SHP77 treated with DMSO at 0.1 percent for 48 hours (cell line): ENCODE measurements at places on chromosomes 5 and 9.

DNA sequence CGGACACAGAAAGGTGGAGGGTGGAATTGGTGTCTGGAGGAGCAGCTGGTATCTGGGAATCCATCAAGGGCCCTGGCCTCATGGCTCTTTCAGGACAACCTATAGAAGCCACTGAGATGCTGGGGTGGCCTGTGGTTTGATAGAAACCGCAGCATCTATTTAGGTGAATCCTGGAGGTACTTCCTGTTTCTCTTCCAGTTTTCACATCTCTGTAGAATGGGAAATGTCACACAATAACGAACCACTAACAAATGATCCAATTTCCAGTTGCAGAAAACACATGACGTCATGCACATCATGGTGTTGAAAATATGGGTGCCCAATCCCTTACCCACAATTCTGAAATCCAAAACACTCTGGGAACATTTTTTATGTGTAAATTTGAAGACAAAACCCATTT, 52.2 kb downstream of the ROPN1L start:
- DNase-seq, result no peak

DNA sequence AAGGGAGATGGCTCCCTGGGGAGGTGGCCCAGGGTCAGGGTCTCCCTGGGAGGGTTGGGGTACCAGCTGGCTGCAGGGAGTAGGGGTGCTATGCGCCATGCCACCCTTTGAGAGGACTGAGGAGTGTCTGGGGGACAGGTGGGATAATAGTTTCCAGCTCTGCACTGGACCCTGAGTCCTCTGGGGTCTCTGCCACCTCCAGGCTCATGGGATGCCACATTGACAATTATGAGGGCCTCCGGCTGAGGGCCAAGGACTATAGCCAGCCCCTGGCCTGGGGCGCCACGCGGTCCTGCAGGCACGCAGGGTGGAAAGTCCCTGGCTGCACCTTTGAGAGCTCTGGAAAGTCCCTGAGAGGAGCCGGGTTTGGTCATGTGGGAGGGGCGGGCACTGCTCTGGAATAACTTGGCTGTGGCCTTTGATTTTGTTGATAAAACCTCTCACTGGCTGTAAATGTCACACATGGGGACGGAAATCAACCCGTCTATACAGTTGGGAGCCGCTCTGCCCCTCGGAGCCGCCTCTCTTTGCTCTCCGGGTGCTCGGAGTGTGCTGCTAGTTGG, 16.0 kb downstream of the TRAF2 start:
- peak; percentile 35 for DNase-seq

DNA sequence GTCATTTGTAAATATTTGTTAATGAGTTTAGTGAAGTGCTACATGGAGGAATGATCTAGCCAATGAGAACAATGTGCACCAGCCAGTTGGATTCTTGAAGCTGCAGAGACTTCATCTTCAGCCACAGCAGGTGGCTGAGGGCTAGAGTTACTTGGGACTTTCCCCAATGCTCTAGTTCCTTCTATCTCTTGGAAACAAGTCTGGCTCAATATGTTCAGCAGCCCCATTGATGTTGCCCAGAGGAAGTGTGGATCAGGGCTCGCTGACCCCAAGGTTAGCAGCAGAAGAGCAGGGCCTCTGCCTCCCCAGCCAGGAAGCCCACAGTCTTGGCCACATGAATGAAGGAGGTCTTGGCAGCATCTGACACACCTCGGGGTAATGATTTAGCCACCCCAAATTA, 117.5 kb downstream of the SLC1A3 start:
- no peak for DNase-seq

GRCh38 chr5:34685485-34686165, 29.5 kb downstream of the RAI14 start:
- no peak for DNase-seq

DNA sequence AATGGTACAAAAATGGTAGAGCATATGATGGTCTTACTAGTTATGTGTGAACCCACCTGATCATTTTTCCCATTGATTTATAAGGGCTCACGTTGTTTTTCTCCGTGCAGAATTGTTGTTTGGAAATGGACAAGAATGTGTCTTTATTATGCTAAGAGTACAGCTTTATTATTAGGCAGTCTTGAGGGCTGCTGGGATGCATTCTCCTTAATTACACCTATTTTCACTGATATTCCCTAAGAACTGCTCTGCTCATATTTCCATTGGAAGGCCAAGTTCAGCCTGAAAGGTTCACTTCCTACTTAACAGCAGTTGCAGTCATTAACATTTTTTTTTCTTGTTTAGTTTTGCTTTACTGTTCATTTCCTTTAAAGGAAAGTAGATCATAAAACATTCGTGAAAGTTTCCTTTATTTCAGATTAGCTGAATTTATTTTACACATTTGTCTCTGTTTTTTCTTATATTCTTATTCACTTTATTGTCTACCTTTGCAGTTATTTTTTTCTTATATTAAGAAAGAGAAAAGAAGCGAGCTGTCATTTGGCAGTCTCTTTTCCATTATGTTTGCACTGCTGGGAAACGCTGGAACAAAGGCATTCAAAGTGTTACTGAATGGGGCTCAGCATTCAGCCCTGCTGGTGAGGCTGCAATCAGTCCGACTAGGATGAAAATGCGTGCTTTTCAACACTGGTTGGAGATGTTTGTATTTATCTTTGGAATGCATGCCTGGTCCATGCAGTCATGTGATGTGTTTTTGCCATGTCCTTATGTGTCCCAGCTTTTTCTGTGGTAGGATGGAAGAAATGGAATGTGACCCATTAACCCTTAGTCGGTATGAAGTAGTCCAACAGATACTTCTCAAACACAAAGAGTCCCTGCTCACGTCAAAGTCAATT, 602.7 kb upstream of the ZNF608 start:
- DNase-seq, result no peak

DNA sequence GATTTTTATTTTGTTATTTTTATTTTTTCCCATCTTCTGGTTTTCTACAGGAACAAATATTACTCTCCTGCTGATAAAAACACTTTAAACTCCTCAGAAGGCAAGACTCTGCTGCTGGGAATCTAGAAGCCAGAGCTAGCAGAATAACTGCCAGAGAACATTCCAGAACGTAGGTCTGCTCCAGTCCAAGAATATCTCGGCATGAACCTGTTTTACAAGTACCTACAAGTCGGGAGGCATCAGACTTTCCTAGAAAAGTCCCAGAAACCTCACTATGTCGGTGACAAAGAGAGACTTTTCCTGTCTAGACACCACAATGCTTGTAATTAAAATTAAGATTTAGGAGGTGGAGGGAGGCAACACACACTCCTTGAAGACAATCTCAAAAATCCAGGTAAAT, 41.4 kb downstream of the FABP6 start:
- DNase-seq, result no peak

- no peak for DNase-seq
Observed at GRCh38 chr5:81980160-81980559, 8.3 kb downstream of the ATG10 start.

GRCh38 chr9:107316795-107317661, 33.9 kb downstream of the RAD23B start:
- DNase-seq, result no peak

DNA sequence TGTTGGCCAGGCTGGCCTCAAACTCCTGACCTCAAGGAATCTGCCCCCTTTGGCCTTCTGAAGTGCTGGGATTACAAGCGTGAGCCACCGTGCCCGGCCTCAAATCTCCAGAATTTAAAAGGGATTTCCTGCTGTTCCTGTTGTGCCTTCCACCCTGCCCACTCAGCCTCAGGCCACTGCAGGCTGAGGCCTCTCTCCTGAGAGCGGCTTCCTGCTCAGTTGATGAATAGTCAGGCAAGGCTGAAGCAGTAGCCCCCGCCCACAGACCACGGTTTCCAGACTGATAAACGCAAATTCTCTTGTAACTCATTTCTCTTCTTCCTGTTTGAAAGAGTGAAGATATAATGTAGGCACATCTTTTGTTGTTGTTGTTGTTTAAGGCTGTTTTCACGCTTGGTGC, 127.0 kb upstream of the PLCXD3 start:
- no peak for DNase-seq

DNA sequence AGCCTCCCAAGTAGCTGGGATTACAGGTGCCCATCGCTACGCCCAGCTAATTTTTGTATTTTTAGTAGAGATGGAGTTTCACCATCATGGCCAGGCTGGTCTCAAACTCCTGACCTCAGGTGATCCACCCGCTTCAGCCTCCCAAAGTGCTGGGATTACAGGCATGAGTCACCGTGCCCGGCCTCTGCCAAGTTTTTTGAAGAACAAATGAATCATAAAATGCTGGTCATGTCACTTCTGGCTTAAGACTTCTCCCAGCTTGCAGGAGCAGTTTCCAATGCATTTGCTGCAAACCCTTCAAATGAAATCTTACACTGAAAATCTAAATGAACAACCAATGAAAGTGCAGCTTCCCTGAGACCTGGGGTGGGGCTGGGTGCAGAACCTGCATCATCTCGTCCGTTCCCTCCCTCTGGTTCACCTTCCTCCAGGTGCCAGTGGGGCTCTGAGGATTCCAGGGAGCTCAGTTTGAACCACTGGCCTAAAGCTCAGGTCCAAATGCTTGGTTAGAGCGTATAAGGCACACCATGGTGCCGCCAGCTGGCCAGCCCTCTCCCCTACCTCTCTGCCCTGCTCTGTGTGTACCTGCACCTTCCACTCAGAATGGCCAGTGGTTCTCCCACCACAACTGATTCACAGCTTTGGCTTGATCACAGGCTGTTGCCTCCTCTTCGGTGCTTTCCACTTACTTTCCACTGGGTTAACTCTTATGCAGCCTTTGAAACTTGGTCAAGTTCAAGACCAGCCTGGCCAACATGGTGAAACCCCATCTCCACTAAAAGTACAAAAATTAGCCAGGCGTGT, 39.8 kb upstream of the FUBP3 start:
- DNase-seq, result no peak

- no peak for DNase-seq
Observed at GRCh38 chr5:55699041-55699688, 13.0 kb downstream of the SLC38A9 start.

GRCh38 chr9:31393240-31393639, 991.2 kb upstream of the ACO1 start:
- DNase-seq, result no peak

- DNase-seq, result peak; percentile 90
Observed at GRCh38 chr5:109410389-109411148, 795 bp upstream of the PJA2 start.

- no peak for DNase-seq
Observed at GRCh38 chr5:79886925-79887655, 104.0 kb downstream of the MTX3 start.

- DNase-seq, result no peak
Observed at GRCh38 chr5:173973616-173973969, 15.4 kb upstream of the C5orf47 start.

DNA sequence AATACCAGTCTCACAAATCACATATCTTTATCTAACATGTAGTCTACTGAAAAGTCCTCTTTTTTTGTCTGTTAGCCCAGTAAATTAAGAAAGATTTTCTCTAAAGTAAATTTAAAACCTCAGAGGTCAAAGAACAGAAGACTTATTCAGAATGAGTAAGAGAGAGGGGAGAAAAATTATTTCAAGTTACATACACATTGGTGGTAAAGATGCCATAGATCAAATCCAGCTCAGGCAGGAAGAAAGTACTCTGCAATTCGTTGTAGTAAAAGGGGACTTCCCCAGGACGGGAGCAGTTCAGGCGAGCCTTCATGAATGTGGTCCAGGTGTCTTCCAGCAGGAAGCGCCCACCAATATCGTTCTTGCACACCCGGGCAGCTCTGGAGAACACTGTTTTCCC, 344.1 kb downstream of the SEMA5A start:
- no peak for DNase-seq

- DNase-seq, result no peak
Observed at GRCh38 chr5:2131826-2132496, 249.2 kb upstream of the IRX4 start.

DNA sequence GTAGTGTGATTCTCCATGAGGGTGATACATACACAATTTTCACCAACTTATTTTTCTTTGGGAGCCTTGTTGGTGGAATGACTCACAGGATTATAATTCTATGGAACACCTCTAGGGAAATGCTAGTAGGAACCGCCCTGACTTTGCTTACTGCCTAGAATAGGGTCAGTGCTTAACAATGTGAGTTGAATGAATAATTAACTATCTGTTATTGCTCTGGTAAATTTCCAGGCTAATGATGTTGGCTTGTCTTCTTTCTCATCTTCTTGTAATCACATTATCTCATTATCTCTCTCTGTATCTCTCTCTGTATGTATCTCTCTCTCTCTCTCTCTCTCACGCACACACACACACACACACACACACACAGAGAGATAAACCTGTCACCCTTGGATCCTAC, 291.1 kb downstream of the TRIM32 start:
- DNase-seq, result no peak

DNA sequence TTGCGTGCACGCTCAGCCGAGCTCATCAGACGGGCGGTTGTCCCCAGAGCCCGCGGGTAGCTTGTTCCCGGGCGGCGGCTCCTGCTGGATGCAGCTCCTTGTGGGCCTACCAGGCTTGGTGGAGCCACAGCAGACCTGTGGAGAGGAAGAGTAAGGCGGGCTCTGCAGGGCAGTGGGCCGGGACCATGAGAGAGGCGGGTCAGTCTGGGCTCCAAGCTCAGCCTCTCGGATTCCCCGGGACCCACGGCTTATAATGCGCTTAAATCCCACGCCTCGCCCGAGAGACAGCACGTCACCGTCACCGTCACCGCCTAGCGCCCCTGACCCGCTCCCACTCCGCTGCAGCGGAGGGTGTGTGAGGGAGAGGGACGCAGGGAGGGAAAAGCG, 1.9 kb upstream of the ANKRD18A start:
- no peak for DNase-seq

GRCh38 chr5:51466214-51466613, 83.0 kb downstream of the ISL1 start:
- DNase-seq, result no peak

GRCh38 chr5:96565582-96566265, 96.5 kb upstream of the CAST start:
- no peak for DNase-seq

GRCh38 chr5:115475788-115476187, 68.8 kb downstream of the FEM1C start:
- no peak for DNase-seq

DNA sequence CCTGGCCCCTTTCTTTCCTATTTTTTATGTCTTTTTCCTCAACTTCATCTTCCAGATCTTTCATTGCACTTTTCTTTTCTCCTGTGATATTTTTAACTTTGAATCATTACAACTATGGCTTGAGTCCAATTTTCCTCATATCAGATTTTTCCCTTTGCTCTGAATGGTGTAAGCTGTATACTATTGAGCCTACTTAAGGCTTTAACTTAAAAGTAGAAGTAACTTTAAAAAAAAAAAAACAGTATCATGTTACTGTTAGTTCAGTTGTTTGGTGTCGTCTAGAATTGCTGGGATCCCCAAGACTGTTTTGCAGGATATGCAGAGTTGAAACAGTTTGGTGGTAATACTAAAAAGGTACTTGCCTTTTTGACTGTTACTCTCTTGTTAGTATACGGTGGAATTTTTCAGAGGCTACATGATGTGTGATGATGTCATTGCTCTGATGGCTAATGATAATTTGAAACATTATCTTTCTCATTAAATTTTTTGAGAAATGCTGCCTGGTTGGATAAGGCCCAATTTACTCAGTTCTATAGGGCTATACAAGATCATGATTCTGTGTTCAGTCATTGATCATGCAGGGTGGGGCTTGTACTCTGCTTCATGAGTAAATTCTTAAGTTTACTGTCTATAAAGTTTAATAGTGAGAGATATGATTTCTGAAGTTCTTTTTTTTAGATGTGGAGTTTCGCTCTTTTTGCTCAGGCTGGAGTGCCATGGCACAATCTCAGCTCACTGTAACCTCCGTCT, 8.8 kb downstream of the NAA35 start:
- DNase-seq, result no peak
